ENCODE measurements at places on chromosomes 2 and 18.

GRCh38 chr2:23449413-23449812 lies 64.4 kb downstream of the KLHL29 start:
- peak; percentile 32 for DNase-seq

DNA sequence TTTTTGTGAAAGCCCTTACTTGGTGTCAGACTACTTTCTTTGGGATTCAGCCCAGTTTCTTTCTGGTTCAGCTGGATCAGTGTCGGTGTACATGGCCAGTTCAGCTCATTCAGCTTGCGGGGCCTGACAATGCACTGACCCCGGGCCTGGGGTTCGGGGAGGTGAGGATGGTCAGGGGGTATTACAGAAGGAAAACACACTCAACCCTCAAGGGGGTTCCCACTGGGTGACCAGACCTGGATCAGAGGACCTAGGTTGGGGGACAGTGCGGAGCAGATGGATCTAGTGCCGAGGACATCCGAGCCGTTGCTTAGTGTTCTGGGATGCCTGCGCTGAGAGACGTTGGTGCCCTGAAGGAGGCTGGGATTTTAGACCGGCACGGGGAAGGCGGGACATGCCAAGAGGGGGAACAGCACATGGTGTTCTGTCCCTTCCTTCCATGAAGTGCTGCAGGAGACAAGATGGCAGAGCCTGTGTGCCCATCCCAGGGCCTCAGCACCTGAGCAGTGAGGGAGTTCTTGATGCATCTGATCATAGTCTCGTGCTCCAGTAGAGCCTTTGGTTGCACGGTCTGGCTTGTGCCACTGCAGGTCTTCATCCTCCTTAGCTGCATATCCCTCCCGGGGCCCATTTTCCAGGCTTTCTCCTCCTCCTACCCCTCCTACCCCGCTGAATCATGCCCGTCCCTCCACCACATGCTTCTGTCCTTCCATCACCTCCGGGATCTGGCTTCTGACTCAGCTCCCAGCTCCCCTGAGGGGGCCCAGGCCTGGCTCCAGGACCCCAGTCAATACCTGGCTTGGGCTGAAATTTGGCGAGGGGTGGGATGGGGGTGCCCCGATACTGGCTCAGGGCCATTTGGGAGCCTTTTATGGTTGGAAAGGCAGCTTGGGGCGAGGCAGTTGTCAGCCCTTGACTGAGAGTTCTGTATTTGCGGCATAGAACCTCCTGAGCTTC lies 18.0 kb downstream of the SPEG start:
- DNase-seq = no peak

DNA sequence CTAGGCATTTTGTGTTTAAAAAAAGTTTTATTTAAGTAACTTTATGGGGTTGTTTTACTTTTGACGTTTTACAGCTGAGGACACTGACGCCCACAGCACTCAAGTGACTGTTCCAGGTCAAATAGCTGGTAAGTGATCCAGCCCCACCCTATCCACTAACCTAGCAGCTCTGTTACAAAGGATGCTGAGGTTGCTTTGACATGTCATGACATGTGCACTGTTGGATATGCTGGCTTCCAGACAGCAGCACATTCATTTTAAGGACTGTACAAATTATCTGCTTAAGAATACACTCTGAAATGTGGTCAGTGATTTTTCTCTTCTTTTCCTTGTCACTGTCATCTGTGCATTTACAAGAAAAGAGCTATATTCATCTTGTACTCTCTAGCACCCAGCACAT lies 417.5 kb downstream of the ZEB2 start:
- no peak for DNase-seq

DNA sequence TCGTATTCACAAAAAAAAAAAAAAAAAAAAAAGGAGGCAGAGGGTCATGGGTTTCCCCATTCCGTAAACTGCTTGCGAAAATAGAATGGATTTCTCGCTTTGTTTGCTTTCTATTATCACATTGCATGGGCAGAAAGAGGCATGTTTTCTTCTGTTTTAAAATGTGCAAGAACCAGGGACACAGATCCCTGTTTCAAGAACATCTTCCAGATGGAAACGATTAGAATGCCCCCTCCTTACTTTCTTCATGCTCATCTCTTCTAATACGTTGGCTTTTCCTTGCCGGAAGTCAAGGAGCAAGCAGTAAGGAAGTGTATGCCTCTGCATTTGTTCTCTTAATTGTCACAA lies 51.0 kb upstream of the ZNF516 start:
- no peak for DNase-seq

GRCh38 chr2:205763708-205764211 lies 81.5 kb downstream of the NRP2 start:
- no peak for DNase-seq

- no peak for DNase-seq
Measured at GRCh38 chr2:37881397-37881796, 43.7 kb upstream of the RMDN2 start.

- DNase-seq = no peak
Measured at GRCh38 chr2:57190007-57190406, 856.6 kb upstream of the VRK2 start.

DNA sequence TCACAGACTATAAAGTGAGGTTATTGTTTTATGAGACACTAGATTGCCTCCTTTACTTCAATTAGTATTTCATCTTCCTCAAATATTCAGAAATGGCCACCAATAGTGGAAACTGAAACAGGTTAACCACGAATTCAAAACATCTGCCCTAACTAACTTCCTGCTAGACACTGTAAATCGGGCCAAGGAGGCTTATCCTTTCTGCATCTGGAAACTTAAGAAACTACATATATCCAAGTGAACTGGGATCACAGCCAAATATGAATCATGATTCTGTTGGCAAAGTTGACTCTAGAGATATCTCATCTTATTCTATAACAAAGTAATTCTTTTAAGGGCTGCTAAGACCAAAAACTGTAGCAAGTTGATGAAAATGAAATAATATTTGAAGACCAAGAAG lies 136.6 kb upstream of the ZC3H15 start:
- DNase-seq = peak; percentile 100

DNA sequence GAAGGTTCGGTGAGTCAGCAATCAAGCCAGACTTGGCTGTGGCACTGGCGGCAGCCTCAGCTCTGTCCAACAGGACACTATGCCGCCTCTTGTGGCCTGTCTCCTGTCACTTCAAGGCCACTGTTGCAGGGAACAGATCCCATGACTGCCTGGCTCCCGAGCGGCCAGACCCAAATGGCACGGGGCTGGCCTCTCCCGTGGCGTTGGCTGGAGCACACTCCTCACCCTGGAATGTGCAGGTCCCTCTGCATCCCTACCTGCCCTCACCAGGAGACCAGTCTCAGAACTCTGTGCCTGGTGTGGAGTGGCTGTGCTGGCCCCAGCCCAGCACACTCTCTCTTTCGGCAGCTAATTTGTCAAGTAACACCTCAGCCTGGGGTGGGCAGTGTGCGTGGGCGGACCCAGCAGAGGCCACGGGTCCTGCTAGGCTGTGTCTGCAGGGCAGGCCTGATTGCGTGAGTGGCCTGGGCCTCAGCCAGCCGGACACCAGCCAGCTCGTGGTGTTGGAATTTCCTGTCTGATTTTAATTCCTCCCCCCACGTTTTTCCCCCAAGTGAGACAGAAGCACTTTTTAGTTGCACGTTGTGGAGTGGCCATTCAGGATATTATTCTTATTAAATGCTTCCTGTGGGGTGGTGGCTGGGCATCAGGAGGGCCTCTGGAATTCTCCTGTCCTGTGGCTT lies 179.3 kb downstream of the GLI2 start:
- DNase-seq = no peak

DNA sequence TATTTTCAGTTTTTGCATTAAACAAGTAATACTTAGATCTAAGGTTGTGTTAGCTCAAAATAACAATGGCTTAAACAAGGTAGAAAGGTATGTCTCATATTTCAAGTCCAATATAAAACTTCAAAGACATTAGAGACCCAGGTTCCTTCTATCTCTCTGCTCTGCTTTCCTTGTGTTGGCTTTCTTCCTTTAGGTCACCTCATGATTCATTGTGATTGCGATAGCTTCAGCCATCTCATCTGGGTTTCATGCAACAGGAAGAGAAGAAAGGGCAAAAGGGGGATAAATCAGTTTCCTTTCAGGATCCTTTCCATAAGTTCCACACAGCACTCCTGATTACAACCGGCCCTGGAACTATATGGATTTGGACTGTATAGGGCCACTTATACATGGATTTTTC lies 16.0 kb upstream of the TBR1 start:
- DNase-seq = no peak

DNA sequence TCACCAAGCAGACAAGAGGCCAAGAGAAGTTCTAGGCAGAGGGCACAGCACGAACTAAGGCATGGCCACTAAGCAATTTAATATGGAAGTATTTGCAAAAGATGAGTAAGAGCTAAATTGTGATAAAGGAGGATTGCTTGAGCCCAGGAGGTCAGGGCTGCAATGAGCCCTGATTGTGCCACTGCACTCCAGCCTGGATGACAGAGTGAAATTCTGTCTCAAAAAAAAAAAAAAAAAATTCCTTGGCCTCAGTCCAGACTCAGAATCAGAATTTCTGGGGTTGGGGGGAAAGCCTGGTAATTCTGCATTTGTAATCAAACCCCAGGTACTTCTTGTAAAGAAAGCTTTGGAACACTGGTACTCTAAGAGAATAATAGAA lies 46.8 kb upstream of the RTN4 start:
- no peak for DNase-seq

DNA sequence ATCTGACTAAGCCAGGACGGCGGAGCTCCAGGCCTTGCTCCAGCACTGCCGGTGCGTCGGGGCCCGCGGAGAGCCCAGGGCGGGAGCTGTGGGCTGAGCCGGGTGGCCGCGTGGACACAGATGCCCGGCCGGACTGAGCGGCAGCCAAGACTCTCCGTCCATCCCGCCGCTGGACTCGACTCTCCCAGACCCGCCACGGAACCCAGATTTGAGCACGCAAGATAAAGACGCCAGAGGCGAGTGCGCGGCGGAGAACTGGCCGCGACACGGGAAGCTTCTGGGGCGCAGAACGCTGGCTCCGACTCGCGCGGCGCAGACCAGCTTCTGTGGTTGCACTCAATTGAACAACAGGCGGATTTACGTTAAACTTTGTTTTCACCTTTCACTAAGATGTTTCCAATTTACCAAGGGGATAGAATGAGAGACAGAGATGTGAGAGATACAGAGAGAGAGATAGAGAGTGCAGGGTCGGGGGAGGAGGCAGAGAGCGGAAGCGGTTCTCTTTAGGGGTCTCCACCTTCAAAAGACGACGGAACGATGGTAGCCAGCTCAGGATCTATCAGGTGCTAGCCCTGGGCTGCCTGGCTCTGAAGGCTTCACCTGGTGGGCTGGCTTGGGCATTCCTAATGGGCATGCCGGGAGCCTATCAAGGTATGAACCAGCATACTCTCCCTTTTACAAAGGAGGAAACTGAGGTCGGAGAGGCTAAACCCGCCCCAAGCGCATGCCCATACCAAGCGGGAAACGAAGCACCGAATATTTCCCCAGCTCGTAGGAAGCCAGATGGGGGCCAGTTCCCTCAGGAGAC lies 10.4 kb upstream of the EN1 start:
- DNase-seq = no peak

DNA sequence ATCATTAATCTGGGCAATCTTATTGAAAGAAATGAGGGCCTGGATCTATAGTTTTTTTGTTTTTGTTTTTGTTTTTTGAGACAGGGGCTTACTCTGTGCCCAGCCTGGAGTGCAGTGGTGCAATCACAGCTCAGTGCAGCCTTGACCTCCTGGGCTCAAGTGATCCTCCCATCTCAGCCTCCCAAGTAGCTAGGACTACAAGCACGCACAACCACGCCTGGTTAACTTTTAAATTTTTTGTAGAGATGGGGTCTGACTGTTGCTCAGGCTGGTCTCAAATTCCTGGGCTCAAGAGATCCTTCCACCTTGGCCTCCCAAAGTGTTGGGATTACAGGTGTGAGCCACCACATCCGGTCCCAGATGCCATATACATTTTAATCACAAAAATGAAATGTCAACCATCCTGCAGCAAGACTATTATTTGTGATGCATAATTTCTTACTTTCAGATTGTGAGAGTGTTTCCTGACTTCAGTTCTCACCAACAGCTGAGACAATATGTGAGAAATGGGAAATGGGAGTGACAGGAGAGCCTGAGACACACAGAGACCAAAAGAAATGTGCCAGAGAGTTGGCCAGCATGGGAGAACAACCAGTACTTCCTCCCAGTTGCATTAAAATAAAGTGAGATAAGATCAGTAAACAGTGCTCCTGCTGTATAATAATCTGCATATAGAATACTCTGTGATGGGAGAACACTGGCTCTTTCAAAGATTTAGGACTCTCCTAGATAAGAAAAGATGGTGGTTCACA lies 87.6 kb downstream of the METTL8 start:
- peak; percentile 27 for DNase-seq

- DNase-seq = no peak
Measured at GRCh38 chr2:143926736-143927135, 593.2 kb downstream of the ZEB2 start.

GRCh38 chr2:230217424-230217823 lies 2.4 kb downstream of the SP110 start:
- no peak for DNase-seq
